Activated T-helper 1 cell treated with anti-CD3 and anti-CD28 coated beads, Interleukin-2, amount 50 U/mL, for 16 hours (primary cell): ENCODE measurements at places on chromosomes 11 and 22.

DNA sequence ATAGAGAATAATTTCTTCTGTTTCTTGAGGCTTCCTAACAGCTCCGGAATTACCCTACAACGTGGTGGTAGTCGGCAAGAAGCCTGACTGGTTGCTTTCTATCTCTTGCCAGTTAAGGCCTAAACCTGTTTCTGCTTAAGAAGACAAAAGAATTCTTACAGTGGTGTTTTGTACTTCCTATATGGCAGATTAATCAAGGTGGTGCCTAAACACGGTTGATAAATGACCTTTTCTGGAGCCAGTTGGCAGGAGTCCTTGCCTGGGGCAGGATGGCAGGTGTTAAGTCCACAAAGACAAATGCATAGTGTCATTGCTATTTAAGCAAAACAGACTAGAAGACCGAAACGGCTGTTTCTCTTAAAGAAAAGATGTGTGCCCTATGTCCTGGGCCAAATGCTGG lies 9.9 kb downstream of the GVQW3 start:
- no peak for DNase-seq

DNA sequence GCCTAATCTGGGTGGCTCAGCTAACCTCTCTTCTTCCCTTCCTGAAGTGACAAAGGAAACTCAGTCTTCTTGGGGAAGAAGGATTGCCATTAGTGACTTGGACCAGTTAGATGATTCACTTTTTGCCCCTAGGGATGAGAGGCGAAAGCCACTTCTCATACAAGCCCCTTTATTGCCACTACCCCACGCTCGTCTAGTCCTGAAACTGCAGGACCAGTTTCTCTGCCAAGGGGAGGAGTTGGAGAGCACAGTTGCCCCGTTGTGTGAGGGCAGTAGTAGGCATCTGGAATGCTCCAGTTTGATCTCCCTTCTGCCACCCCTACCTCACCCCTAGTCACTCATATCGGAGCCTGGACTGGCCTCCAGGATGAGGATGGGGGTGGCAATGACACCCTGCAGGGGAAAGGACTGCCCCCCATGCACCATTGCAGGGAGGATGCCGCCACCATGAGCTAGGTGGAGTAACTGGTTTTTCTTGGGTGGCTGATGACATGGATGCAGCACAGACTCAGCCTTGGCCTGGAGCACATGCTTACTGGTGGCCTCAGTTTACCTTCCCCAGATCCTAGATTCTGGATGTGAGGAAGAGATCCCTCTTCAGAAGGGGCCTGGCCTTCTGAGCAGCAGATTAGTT lies 14.2 kb upstream of the UVRAG start:
- DNase-seq: no peak

- peak; percentile 26 for DNase-seq
These were observed 41.1 kb downstream of the GRAMD4 start for GRCh38 chr22:46661221-46661851.

DNA sequence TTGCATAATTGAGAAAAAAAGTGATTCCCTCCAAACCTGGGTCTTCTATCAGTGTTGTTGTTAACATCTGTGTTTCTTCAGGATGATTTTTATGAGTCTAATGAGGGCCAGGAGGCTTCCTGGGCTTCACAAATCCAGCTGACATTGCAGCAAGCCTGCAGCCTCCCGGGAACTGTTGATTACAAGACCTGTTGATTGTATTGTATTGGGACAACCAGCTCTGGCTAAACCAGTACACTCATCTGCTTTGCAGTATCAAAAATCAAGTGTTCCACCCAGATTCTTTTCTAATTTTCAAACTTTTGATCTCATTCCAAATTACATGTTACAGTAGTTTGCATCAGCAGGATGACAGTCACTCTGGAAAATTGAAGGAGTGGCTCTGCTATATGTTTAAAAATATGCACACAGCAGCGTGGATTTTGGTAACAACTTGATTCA lies 16.1 kb upstream of the PRSS23 start:
- DNase-seq: no peak

DNA sequence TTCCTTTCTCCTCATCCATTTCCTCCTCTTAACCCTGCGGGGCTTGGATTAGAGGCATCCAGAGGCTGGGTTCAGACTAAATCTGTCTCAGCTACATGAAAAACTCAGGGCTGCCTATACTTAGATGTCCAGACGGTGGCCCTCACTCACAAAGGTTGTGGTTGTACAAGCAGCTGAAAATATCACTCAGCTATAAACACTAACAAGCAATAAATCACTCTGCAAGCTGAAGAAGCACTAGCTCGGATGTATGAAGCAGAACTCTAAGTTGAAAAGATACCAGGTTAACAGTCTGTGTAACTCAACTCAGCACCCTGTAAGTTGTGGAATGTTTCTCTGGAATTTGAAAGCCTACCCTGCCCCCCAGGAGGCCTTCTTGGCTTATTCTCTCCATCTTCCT lies 82.9 kb downstream of the EXT2 start:
- DNase-seq: no peak

DNA sequence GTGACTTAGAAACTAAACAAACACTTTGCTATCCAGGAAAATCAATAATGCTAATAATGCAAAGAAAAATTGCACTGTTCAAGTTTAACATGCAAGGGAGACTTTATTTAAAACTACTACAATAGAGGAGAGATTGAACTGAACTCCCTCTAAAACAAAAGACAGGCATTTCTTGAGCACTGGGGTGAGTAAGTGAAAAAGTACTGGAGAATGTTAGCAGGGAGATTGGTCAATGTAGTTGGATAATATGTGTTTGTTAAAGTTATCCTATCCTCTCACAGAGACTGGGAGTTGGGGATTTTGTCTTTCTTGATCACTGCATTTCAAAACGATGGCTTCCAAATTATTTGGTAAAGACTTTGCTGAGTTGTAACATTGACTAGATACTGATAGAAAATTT lies 77.6 kb downstream of the LUZP2 start:
- no peak for DNase-seq

GRCh38 chr22:21712751-21713427 lies 22.7 kb downstream of the YPEL1 start:
- no peak for DNase-seq
